ENCODE measurements at places on chromosomes 2 and 18.

GRCh38 chr2:240909216-240909974, 3.3 kb downstream of the CROCC2 start:
- peaks cover 3% of the 10 kb centered on the region for H3K4me1 ChIP-seq
- no peak overlapping the region for H3K4me3 ChIP-seq
- no peaks in the 10 kb centered on the region for H3K36me3 ChIP-seq

- no peak overlapping the region for H3K4me3 ChIP-seq
- no peaks in the 10 kb centered on the region for H3K4me1 ChIP-seq
- H3K27ac ChIP-seq: no peak overlapping the region
- H3K36me3 ChIP-seq: no peaks in the 10 kb centered on the region
These were observed 56.9 kb upstream of the LHCGR start for GRCh38 chr2:48812416-48812815.

- H3K36me3 ChIP-seq: peaks cover 24% of the 10 kb centered on the region
- no peak for DNase-seq
- no peak overlapping the region for H3K4me3 ChIP-seq
- peaks cover 13% of the 10 kb centered on the region for H3K4me1 ChIP-seq
- H3K27ac ChIP-seq: peak overlapping the region; percentile 67
- no peaks in the 10 kb centered on the region for H3K27me3 ChIP-seq
These were observed 339.2 kb downstream of the ARHGAP15 start for GRCh38 chr2:143468341-143468888.

- H3K4me3 ChIP-seq: no peak overlapping the region
- no peak for DNase-seq
- H3K36me3 ChIP-seq: no peaks in the 10 kb centered on the region
- H3K27me3 ChIP-seq: peaks cover 7% of the 10 kb centered on the region
- H3K27ac ChIP-seq: no peak overlapping the region
These were observed 136.8 kb downstream of the WDSUB1 start for GRCh38 chr2:159149747-159150146.

- H3K27me3 ChIP-seq: no peaks in the 10 kb centered on the region
- H3K4me1 ChIP-seq: peaks cover 4% of the 10 kb centered on the region
- peaks cover 2% of the 10 kb centered on the region for H3K36me3 ChIP-seq
- H3K4me3 ChIP-seq: no peak overlapping the region
These were observed 57.3 kb upstream of the ALPP start for GRCh38 chr2:232321156-232321816.

GRCh38 chr2:42249887-42250286, 80.7 kb downstream of the EML4 start:
- DNase-seq: no peak
- H3K27me3 ChIP-seq: no peaks in the 10 kb centered on the region
- peak overlapping the region; percentile 54 for H3K27ac ChIP-seq
- peaks cover 43% of the 10 kb centered on the region for H3K36me3 ChIP-seq
- H3K4me1 ChIP-seq: peaks cover 35% of the 10 kb centered on the region
- H3K4me3 ChIP-seq: no peak overlapping the region

DNA sequence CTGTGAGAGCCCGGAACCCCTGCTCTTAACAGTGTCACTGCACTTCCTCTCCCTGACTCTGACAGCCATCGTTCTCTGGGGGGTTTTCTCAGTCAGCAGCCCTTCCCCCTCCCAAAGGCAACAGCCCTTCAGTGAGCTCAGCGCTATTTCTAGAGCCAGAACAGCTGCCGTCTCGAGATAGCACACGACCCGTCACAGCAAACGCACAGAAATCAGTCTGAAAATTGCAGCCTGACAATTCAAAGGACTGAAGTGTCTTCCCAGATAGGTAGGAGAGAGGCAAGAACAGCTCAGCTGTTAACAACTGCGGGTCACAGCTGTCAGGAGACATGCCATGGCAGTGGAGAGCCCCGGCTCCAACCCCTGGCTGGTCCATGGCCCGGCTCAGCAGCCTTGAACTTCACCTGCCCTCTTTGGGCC, 45.4 kb downstream of the ST8SIA5 start:
- no peak overlapping the region for H3K27ac ChIP-seq
- H3K27me3 ChIP-seq: no peaks in the 10 kb centered on the region
- H3K4me3 ChIP-seq: no peak overlapping the region
- DNase-seq: no peak
- no peaks in the 10 kb centered on the region for H3K36me3 ChIP-seq

DNA sequence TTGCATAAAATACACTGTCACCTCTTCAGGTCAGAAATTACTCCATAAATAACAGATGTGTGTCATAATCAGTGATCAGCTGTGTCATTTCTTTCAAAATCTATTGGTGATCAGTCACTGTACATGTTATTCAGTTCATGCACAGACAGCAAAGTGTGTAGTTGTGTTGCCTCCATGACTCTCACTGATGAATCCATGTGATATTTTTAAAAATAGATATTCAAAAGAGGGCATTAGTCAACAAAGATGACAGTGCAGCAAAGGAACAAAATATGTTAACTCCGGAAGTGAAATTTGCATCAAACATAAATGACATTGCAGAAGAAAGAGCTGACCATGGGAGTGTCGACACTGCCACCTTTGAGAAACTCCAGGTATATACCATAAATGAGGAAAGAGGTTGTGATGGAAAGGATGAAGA, 17.1 kb upstream of the MCM6 start:
- no peaks in the 10 kb centered on the region for H3K27me3 ChIP-seq
- H3K27ac ChIP-seq: no peak overlapping the region
- peaks cover 5% of the 10 kb centered on the region for H3K4me1 ChIP-seq
- H3K36me3 ChIP-seq: peaks cover 2% of the 10 kb centered on the region
- DNase-seq: no peak
- H3K4me3 ChIP-seq: no peak overlapping the region

DNA sequence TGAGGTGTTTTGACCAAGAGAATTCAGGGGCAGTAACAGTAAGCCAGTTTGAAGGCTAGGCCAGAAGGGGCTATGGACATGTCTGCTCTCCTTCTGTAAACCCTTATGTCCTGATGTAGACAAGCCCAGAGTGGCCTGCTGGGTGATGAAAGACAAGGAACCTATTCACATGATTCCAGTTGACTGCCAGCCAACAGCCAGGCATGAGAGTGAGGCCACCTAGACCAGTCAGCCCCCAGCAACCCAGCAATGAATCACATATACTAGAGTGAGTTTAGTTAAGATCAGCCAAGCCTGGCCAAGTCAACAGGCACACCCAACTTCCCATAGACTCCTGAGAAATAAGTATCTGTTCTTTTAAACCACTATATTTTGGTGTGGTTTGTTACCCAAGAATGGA, 1889.7 kb upstream of the CELF4 start:
- H3K27me3 ChIP-seq: no peaks in the 10 kb centered on the region
- no peaks in the 10 kb centered on the region for H3K36me3 ChIP-seq
- no peaks in the 10 kb centered on the region for H3K4me1 ChIP-seq
- DNase-seq: no peak

DNA sequence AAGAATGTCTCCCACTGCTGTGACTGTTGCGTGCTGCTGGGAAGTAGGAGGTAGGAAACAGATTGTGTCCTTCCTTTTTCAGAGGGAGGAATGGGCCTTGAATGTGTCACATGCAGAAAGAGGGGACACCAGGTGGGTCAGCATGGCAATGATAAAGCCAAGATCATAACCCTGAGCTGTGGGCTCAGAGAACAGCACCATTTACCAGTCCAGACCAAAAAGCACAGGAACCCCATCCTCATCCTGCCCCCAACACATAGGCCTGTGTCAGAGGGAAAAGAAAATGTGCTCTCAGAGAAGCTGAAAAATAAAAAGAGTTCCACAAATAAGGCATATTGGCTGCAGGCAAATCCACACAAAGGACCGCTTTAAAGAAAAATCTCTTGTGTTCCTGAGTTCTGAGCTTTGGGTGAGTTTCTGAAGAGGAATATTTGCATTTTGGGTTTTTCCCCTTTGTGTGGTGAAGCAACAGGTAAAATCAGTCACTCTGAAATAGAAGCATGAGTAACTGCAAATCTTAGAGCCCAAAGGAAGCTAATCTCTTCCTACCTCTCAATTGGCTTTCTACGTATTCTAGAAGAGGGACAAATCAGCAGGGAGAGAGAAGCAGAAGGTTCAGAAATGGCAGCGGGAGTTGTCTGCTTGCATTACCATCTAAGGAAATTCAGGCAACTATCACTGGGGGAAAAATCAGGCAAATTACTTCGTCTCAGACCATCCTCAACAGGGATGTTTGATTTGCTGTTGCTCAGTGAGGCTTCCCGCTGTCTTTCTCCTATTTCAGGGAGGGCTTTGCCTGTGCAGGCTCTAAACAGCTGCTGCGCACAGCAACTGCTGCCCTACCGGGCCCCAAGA, 106.8 kb downstream of the BCL11A start:
- peak; percentile 23 for DNase-seq
- no peaks in the 10 kb centered on the region for H3K36me3 ChIP-seq
- no peaks in the 10 kb centered on the region for H3K27me3 ChIP-seq
- peak overlapping the region; percentile 66 for H3K4me3 ChIP-seq
- H3K27ac ChIP-seq: peak overlapping the region; percentile 99

- peaks cover 12% of the 10 kb centered on the region for H3K4me1 ChIP-seq
- H3K27me3 ChIP-seq: no peaks in the 10 kb centered on the region
- no peak overlapping the region for H3K4me3 ChIP-seq
- no peaks in the 10 kb centered on the region for H3K36me3 ChIP-seq
- H3K27ac ChIP-seq: peak overlapping the region; percentile 21
These were observed 453.4 kb upstream of the SLC14A2 start for GRCh38 chr18:45161850-45162249.

- H3K4me1 ChIP-seq: peaks cover 2% of the 10 kb centered on the region
- no peak overlapping the region for H3K4me3 ChIP-seq
- DNase-seq: no peak
- no peak overlapping the region for H3K27ac ChIP-seq
- H3K36me3 ChIP-seq: peaks cover 21% of the 10 kb centered on the region
These were observed 98.4 kb downstream of the EHBP1 start for GRCh38 chr2:62803961-62804360.

- H3K4me1 ChIP-seq: peaks cover 8% of the 10 kb centered on the region
- DNase-seq: no peak
- H3K27me3 ChIP-seq: no peaks in the 10 kb centered on the region
- no peak overlapping the region for H3K4me3 ChIP-seq
- H3K36me3 ChIP-seq: no peaks in the 10 kb centered on the region
- no peak overlapping the region for H3K27ac ChIP-seq
These were observed 106.1 kb upstream of the PPP1CB start for GRCh38 chr2:28645553-28645952.

GRCh38 chr2:215432759-215433594, 2.9 kb downstream of the FN1 start:
- no peak overlapping the region for H3K27ac ChIP-seq
- H3K36me3 ChIP-seq: no peaks in the 10 kb centered on the region
- H3K4me1 ChIP-seq: peaks cover 9% of the 10 kb centered on the region
- peaks cover 26% of the 10 kb centered on the region for H3K27me3 ChIP-seq

GRCh38 chr18:48553236-48553635, 14.4 kb downstream of the CTIF start:
- peaks cover 2% of the 10 kb centered on the region for H3K4me1 ChIP-seq
- no peaks in the 10 kb centered on the region for H3K27me3 ChIP-seq
- DNase-seq: no peak
- H3K4me3 ChIP-seq: no peak overlapping the region
- H3K36me3 ChIP-seq: peaks cover 1% of the 10 kb centered on the region

GRCh38 chr2:240289701-240290431, 145.6 kb upstream of the GPC1 start:
- H3K27me3 ChIP-seq: no peaks in the 10 kb centered on the region
- no peaks in the 10 kb centered on the region for H3K4me1 ChIP-seq
- no peaks in the 10 kb centered on the region for H3K36me3 ChIP-seq
- DNase-seq: no peak

DNA sequence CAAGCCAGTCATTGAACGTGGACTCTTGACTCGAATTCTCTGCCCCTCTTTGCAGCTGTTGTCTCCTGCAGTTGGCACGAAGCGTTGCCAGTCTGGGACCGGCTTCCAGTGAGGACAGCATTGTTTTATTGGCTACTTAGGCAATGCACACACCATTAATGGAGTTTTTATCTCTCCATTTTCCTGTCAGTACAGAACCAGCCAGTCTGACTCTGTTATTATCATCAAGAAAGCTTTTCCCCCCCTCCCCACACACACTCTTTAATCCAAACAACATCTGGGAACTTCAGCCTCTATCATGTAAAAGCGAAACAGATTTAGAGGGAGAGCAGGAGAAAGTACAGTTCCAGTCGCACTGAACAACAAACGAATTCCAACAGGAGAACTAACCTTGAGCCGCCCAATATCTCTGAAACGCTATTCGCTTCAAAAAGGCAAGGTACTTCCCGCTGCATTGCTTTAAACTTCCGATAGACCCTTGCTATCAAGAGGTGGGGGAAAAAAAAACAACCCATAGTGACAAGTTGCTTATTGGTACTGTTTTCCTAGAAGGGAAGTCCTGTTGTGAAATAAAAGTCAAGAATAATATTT, 38.2 kb downstream of the ACVR1 start:
- no peak for DNase-seq
- H3K4me1 ChIP-seq: peaks cover 5% of the 10 kb centered on the region

DNA sequence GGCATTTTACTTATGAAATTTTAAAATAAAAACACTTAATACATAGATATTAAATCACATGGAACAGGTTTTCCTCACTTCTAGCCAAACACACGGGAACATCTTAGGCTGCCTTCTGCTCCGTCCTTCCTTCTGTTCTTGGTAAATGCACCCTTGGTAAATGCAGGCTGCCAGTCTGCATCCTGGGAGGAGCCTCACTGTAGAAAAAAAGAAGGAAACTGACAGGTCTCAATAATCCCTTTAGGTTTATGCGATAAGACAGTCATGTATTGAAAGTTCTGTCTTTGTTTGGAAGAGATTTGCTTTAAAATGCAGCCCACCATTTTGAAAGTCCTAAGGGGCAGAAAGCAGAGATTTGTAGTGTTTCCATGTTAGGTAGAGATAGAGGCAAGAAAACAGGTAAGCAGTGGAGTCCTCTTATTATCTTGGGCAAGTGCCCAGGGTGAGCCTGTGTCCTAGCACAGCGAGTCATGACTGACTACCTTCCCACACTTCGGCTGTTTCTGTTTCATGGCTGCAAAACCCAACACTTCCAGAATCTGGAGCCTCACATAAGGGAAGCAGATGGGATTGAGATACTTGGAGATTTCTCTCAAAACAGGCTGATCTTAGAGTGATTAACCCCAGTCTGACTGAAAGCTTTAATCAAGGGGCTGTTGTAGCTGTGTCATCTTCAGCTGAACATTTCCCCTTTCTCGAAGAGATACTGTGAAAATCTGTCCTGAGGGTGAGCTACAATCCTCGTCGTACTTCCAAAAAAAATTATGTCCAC, 131.4 kb upstream of the MAP3K20 start:
- H3K36me3 ChIP-seq: no peaks in the 10 kb centered on the region
- H3K4me3 ChIP-seq: no peak overlapping the region
- no peaks in the 10 kb centered on the region for H3K4me1 ChIP-seq
- DNase-seq: no peak
- H3K27ac ChIP-seq: no peak overlapping the region

- no peaks in the 10 kb centered on the region for H3K36me3 ChIP-seq
- peak; percentile 4 for DNase-seq
- H3K4me3 ChIP-seq: no peak overlapping the region
- H3K27me3 ChIP-seq: peaks cover 3% of the 10 kb centered on the region
These were observed 90.6 kb downstream of the TWIST2 start for GRCh38 chr2:238938401-238939055.

All from memory B cell (primary cell).